NCI-H460 (cell line): ENCODE measurements at places on chromosomes 6 and 20.

DNA sequence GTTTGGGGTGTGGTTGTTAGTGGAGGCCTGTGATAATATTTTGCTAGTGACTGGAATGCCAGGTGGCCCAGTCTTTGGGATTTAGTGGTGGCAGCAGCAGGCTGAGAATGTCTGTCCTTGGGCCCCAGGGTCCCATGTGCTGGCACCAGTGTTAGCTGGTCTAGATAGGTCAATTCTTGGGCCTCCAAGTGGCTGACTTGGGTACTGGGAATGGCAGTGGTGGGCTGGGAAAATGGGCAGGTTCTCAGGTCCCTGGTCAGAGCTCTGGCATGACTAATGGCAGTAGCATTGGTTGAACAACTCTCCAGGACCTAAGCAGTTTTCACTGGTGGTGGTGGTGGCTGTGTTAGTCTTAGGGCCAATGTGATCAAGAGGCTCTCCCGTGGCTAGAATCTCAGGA lies 50.3 kb downstream of the OLIG3 start:
- no peak for DNase-seq

DNA sequence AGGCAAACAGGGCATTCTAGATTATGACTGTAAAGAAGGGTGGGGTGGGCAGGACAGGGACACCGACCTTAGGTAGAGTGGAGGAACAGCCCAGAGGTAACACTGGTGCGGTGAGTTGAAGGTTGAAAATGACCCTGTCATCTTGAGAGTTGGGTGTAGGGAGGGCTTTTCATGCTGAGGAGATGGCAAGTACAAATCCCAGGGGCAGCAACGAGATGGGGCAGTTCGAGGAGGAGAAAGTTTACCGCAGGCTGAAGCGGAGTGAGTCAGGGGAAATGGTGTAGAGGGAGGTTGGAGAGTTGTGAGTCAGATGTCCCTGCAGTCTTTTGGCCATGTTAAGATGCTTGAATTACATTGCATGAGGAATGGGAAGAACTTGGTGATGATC lies 101.1 kb downstream of the HIVEP1 start:
- no peak for DNase-seq

DNA sequence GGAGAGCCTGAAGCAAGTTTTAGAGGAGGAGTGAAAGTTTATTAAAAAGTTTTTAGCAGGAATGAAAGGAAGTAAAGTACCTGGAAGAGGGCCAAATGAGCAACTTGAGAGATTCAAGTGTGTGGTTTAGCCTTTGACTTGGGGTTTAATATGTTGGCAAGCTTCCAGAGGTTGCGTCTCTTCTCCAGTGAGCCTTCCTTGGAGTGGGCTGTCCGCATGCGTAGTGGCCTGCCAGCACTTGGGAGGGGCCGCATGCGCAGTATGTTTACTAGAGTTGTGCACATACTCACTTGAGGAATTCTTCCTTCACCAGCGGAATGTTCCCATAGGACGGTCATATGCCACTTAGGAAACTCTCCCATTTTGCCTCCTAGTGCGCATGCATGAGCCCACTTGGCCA lies 235.2 kb downstream of the ALDH8A1 start:
- no peak for DNase-seq

DNA sequence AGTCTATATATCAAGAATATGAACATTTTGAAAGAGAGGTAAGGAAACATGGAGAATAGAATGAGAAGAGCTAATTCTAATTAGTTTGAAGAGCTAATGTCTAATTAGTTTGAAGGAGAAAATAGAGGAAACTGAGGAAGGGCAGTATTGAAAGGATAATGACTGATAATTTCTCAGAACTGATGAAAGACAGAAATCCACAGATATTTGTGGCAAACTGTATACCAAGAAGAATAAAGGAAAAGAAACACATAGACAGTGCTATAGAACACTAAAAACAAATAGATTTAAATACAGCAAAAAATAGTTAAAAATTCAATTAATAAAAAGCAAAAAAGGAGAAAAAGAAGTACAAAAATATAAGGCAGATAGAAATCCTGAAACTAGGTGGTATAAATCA lies 354.4 kb downstream of the QKI start:
- DNase-seq: no peak

- no peak for DNase-seq
Observed at GRCh38 chr6:150478656-150479545, 110.1 kb downstream of the IYD start.

- no peak for DNase-seq
Observed at GRCh38 chr6:15452182-15452941, 206.5 kb downstream of the JARID2 start.

GRCh38 chr6:112936079-112936472 lies 588.9 kb downstream of the RFPL4B start:
- no peak for DNase-seq

- DNase-seq: peak; percentile 71
Observed at GRCh38 chr6:80143419-80143937, 37.0 kb downstream of the BCKDHB start.

- DNase-seq: no peak
Observed at GRCh38 chr6:109363753-109364152, 18.5 kb downstream of the CD164 start.

- DNase-seq: no peak
Observed at GRCh38 chr20:50095476-50096078, 17.4 kb downstream of the UBE2V1 start.

DNA sequence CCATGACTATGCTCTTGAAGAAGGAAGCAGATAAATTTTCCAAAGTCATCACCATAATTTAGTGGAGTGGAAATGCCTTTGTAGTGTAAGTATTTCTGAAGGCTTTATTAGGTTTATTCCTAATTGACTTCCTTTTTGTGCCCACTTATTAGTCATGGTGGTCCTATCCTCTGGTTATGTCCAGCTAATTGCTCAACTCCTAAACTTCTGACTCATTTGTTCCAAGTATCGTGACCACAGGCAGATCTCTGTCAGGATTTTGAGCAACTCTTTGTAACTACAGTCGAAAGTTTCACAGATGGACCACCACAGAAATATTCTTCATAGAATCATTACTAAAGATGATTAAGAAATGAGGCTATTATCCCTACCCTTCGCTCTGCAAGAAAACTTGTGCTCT lies 315.6 kb upstream of the PTCHD4 start:
- no peak for DNase-seq

- no peak for DNase-seq
Observed at GRCh38 chr6:146200176-146200575, 171.3 kb downstream of the GRM1 start.

DNA sequence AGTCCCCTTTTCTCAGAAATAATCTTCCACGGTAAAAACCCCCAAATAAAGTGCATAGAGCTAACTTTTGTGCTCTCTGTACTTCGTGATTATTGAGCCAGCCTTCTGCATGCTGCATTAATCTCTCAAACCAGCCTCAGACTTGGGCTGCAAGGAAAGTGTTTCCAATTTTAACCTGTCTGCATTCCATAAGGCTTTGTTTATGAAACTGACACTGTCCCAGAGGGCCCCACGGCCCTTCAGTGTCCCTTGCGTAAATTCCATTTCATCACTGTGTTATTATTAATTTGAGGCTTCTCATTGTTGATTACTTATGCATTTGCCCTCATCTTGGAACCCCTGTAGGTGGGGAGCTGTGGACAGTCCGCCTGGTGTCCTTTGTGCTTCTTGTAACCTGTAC lies 15.6 kb upstream of the SNRPB2 start:
- DNase-seq: no peak

DNA sequence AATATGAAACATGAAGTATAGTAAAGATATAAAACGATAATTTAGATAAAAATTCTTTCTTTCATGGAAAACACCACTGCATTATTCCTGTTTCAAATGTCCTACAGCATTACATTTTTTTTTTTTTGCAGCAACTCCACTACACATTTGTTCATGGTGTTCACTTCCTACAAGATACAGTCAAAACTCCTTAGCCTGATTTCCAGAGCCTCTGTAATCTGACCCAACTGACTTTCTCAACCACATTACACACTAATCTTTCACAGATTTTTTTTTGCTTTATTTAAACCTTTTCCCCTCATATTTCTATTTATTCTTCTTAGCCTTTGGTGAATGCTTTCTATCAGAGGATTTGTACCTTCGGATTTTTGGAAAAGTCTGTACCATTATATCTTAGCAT lies 176.5 kb upstream of the PDE7B start:
- no peak for DNase-seq

DNA sequence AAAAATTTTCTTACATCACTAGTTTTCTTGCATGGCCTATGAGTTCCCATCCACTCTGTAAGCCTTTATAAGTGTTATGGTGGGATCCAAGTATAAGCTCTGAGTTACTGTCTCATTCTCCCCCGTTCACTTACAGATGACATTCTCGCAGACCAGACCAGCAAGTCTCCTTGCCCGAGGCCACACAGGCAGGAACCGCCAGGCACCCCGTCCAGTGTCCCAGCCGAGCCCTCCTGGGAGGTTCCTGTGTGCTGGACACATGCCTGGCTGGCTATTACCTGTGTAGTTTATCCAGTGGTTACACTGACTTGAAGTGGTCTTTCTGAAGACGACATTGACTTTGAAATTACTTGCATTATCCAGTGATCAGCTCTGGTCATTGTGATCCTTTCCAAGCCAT lies 234.8 kb upstream of the QKI start:
- no peak for DNase-seq

DNA sequence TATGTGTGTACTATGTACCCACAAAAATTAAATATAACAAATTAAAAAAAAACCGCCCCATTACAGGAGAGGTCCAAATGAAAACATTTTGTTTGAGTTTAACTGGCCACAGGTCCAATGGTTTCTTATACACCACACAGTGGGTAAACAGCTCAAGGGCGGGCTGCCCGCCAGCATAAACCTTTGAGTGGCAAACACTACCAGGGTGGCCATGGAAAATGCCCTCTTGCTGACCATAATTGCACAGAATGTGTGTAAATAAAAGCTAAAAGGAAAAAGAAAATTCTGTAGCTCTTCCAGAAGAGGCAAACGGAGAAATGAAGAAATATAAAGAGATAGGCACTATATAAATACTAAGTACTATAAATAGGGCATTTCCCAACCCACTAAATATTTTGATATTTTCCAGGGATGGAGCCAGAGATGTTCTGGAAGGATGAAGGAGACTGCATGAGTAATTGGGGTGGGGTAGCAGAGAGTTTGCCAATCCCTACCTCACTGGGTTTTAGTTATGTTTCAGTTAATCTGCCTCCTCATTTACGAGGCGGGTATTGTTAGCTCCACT lies 1.1 kb upstream of the CDC5L start:
- no peak for DNase-seq

DNA sequence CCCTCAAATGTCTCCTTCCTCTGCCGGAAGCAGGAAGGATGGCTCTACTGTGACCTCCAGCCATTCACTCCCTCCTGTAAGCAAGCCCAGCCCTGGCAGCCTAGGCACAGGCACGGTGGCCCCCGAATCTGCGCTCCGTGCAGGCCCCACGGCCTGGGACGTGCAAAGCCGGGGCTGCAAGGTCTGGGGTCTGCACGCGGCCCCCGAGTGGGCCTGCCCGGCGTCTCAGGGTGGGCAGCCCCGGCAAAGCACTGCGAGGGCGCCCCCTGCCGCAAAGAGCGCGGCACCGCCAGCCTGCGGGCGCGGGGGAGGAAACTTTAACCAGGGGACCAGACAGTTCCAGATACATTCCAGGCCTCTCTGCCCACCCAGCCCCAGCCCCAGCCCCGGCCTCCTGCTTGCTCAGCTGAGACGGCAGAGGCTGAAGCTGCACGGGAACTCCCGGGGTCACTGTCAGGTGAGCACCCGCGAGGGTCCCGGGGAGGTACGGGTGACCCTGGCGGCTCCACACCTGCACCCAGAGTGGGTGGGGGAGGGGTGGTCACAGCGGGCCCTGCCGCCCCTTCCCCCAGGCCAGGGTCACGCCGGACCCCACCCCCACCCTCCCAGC lies 98.8 kb downstream of the ASXL1 start:
- DNase-seq: no peak

GRCh38 chr6:113380591-113380990 lies 476.6 kb upstream of the MARCKS start:
- DNase-seq: no peak

- no peak for DNase-seq
Observed at GRCh38 chr6:35780719-35781118, at the start of gene CLPSL1. Gene CLPSL1 (plus strand): TSS chr6:35781019. CDS start chr6:35781111, 92 bp downstream.

DNA sequence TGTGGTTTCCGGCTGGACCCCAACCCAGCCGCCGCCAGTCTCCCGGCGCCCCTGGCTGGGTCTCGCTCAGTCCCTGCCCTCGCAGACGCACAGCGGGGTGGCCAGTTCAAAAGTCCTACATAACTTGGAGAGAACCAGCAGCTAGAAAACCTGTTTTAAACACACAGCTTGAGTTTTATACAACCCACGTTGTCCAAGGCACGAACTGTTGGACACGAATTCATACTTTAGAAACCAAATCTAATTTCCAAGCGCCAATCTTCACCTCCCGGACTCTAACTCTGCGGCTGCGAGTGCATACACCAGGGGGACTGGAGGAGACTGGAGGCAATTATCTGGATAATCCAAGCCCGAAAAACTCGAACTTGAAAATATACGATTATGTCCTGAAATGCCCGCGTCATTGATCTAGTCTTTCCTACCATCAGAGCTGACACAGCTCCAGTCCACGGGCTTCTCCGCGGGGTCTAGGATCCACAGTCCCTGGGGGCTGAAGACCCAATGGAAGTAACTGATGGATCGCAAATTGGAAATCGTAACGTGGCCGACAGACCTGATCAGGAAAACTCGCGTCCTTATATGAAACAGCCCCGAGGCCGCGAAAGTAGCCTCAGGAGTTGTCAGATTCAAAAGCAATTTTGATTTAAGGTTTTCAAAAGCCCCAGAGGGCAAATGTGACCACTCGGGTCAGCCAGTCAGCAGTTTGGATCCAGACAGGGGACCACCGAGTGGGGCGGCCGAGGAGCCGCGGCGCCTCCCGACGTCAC lies 843 bp upstream of the HEY2 start:
- DNase-seq: no peak

DNA sequence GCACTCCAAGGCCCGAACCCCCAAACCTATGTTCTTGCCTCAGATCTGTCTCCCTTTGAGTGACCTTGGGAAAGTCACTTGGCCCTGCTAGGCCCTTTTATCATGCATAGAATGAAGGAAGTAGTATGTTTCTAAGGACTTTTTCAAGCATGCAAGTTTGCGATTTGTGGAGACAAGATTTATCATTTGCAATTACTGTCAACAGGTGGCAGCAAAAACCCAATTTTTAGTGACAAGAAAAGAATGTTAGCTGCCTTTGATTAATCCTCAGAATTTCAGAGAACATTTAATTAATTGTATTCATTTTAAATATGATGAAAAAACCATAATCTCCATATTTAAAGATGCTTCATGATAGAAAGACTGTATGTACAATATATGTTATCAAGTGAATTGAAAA lies 28.3 kb upstream of the PREP start:
- DNase-seq: peak; percentile 58
